ENCODE measurements at places on chromosomes 1 and 21.

DNA sequence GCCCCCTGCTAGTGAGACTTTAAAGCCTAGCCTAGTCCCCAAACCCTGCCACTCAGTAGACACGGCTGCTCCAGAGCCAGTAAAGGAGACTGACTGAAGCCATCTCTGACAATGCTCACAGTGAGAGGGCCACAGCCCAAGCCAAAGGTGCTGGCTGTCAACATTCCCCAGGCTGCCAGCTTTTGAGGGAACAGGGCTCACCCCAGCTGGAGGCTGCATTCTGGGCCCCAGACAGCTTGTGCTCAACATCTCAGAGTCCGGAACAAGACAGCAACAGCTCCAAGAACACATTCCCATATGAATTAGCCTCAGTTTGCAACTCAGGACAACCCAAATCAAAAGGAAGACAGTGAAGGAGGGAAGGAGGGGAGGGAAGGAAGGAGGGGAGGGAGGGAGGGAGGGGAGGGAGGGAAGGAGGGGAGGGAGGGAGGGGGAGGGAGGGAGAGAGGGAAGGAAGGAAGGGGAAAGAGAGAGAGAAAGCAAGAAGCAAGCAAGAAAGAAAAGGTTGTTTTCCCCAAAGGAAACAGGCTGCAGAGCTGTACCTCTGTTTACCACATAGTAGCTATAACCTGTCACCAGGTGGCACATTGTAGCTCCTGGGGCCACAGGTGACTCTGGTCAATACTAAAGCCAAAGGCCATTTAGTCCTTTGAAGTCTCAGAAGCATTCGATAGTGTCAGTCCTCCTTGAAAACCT lies 5.4 kb downstream of the ARTN start:
- DNase-seq = no peak

DNA sequence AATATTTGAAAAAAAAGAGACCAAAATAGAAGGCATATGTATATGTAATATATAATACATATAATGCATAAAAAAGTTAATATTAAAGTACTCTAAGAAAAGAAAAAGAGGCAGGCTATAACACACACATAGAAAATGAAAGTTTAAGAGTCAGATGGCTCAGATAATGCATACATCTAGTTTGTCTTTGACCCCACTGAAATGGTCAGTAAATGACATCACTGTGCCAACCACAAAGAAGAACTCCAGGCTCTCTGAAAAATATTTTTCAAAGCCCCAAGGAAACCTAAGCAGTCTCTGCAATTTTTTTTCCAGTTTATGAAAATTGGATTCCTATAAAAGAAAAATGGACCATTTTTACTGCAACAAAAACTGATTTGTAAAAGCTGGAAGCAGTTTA lies 55.4 kb upstream of the SCYL3 start:
- DNase-seq = no peak

- DNase-seq = no peak
These were observed 128.0 kb downstream of the ADAMTS1 start for GRCh38 chr21:26717146-26717739.

GRCh38 chr1:85630493-85630892 lies 49.9 kb downstream of the CCN1 start:
- no peak for DNase-seq

- no peak for DNase-seq
These were observed 32.9 kb downstream of the STYXL2 start for GRCh38 chr1:167126811-167127210.

- no peak for DNase-seq
These were observed 29.6 kb upstream of the LRRC8D start for GRCh38 chr1:89791064-89791726.

DNA sequence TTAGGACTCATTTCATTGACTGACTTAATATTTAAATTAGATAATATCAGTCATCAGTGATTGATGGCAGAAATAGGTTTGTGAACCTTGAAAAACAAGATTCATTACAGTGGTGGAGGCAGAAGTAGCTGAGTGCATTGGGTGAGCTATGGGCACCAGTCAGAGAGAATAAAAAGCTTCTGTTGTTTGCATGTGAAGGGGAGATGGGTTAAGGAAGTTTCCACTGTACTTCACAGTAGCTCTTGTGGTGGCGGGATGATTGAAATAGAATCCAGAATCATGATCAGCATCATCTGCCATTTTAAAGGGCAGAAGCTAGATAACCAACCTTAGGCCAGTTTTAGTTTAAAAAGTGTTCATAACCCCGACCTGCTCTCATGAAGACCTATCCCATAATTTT lies 66.2 kb downstream of the DTL start:
- DNase-seq = no peak

DNA sequence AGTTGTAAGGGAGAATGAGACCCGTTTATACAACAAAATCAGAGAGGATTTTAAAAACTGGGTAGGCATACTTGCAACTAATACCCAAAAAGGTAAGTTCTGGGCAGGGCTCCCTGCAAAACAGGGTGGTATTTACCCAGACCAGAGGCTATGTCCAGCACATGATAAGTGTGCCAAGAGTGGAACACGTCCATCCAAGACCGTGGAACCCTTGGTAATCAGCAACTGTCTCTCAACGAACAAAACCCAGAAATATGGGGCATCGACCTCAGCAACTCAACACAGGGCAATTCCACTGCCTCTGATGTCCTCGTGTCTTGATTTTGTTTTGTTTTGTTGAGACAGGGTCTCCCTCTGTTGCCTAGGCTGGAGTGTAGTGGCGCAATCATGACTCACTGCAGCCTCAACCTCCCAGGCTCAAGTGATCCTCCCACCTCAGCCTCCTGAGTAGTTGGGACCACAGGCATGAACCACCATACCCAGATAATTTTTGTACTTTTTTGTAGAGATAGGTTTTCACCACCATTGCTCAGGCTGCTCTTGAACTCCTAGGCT lies 26.7 kb upstream of the MX1 start:
- no peak for DNase-seq

DNA sequence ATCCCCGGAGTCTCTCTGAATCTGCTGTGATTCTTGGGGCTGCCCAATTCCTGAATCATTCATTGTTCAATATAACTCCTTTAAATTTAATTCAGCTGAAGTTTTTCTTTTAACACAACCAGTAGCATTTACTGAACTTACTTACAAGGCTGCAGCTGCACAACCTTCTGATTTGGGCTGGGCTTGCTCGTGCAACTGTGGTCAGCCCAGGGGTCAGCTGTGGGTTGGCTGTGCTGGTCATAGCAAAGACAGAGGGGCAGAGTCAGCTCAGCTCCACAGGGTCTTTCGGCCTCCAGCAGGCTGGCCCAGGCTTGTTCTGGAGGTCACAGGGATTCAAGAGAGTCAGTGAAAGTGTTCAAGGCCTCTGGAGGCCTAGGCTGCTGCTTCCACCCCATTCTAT lies 186.1 kb downstream of the MATN1 start:
- no peak for DNase-seq

- DNase-seq = no peak
These were observed 478.2 kb downstream of the NEGR1 start for GRCh38 chr1:71804140-71804539.

- no peak for DNase-seq
These were observed 45.1 kb downstream of the SLC2A1 start for GRCh38 chr1:42913426-42914091.

DNA sequence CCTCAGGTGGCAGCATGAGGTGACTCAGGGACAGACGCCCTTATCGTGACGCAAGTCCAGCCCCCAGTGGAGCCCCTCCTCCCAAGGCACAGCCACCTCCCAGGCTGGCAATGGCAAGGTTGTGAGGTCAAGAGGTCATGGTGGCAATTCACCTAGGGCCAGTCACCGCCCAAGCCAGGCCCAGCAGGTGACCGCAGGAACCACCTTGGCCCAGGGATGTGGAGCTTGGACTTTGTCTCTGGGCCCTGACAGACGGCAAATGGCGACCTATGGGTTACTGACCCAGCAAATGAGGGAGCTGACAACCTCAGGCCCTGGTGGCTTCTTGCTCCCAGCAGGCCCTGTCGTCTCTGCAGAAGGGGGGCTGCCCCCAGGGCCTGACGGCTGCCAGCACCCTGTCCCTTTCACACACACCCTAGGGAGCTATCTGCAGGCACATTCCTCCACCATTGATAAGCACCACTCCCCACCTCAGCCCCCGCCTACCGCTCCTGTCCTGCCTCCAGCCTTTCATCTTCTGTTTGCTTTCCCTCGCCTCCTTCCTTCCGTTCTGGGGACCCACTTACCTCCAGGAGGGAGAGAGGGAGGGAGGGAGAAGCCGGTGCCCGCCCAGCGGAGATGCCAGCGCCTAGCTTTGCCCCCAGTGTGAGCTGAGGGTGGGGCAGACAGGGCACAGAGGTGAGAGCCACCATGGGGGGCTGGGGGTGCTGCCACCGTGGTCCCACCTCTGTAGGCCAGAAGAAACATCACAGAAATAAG lies 12.1 kb downstream of the EPHA2 start:
- no peak for DNase-seq

GRCh38 chr1:192601143-192601542 lies 25.6 kb downstream of the RGS1 start:
- no peak for DNase-seq

DNA sequence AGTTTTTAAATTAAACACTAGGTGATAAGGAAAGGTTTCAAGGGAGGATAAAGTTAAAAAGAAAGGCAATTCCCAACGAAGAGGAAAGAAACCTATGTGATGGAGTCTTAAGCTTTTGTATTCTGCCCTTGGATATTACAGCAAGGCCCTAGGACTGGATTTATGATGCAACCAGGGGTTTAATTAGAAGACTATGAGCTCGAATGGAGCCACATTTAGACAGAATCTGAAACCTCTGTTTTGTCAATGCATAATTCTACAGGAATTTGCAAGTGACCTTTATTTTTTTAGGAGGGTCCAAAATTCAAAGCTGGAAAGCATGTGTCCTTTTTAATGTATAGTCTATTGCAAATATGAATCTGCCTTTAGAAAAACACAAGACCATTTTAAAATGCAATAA lies 37.9 kb downstream of the TGFB2 start:
- no peak for DNase-seq

GRCh38 chr21:42941696-42942085 lies 16.3 kb upstream of the ERVH48-1 start:
- DNase-seq = no peak

DNA sequence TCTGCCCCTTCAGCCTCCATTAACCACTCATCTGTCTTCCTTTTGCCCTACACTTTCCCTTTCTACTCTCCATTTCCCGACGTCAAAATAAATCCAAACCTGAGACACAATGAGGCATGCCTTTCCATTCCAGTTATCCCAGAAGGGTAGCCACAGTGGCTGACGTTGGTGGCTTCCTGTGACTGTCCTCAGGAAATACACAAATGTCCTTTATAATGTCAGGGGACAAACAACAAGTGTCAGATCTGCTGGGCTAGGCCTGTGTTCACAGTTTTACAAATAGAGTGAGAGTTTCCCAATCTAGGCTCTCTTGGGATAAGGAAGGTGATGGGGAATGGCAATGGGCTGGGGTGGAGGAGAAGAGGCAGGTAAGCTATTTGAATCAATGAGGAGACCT lies 135.3 kb downstream of the BRINP2 start:
- no peak for DNase-seq

DNA sequence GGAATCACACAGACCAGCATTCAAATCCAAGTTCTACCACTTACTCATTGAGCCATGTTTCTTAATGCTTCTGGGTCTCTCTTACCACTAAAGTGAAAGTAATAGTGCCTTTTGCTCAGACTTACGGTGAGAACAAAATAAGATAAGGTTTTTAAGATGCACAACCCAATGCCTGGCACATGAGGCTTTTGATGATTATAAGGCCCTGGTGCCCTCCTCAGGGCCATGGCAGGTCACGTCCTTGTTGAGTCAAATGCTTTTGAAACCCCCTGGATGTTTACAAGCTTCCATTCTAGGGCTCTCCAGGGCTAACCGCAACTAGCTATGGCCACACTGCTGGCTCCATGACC lies 76.0 kb downstream of the TENT5C start:
- DNase-seq = no peak

- no peak for DNase-seq
These were observed 33.0 kb upstream of the ADARB1 start for GRCh38 chr21:45041351-45041805.

DNA sequence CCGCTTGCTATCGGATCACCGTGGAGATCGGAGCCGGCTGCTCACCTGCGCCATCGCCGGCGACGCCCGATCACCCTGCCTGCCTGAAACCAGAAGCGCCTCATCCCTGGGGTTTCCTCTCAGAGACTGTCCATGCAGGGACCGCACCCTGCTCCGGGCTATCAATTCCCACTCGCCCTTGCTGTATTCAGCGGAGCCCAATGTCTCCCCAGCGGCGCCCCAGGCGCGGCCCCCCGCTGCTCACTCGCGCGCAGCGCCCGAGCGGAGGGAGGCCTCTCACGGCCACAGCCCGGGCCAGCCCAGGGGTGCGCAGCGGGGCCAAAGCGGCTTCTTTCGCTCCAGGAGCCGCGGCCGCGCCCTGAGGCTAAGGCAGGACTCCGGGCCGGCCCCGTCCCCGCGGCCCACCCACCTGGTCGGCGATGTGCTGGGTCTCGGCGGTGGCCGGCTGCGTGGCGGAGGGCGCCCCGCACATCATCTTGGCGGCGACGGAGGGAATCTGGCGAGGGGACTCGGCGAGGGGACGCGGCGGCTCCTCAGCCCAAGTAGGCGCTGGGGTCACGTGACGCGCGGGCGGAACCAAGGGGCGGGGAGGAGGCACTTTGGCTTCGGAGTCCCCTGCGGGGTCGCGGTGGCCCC lies at the start of gene CSTB:
Gene CSTB (minus strand): TSS at position 514 of the 636 bp plus-strand sequence. CDS start 39 bp downstream, at position 475.
- peak; percentile 84 for DNase-seq

- DNase-seq = no peak
These were observed 83.9 kb downstream of the BCAR3 start for GRCh38 chr1:93597709-93598108.

DNA sequence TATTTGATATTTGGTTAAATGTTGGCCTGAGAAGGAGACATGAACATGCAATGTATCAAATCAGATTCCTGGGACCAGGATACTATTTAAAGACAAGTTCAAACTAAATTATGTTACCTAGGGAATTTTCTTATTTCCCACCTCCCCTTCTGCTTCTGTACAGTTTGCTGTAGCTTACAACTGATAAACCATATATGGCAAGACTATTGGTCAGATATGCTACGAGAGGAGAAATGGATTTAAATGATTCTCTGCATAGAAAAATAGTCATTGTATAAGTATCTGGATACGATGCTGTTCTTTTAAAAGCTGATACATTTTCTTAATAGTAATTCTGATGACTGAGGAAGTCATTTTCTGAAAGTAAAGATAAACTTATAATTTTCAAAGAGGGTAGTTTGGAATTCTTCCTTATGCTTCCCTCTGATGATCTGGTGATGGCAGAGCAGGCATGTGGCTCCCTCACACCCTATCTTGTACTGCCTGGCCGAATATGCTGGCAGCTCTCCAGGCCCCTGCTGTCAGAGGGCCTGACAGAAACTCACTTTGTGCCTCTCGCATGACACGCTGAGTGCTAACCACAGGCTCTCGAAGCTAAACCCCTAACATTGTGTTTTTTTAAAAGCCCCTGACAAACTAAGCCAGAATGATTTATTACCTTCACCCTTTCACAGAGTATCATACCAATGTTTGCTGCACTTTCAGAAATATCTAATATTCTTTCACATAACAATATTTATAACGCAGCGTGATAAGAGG lies 19.4 kb downstream of the RRP15 start:
- no peak for DNase-seq

- DNase-seq = no peak
These were observed 29.4 kb upstream of the SOD1 start for GRCh38 chr21:31629972-31630711.

Measured in D721Med (cell line).